ENCODE measurements at places on chromosomes 12 and 14.

DNA sequence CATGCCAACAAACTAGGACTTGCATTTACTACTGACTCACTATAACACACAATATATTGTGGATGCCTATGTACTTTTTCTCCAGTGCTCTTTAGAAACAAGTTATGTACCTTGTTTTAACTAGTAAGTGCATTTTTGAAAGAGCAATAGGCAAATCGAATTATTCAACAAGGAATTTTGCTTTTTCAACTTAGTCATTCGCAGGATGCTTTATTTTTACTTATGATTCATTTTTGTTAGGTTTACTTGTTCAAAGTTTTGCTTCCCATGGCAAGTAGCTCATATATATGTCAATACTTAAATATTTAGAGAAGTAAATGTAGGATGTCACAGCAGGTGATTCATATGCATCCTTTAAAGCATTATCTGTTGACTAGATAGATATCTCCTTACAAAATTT, 149.8 kb downstream of the PELI2 start:
- no peak for DNase-seq

DNA sequence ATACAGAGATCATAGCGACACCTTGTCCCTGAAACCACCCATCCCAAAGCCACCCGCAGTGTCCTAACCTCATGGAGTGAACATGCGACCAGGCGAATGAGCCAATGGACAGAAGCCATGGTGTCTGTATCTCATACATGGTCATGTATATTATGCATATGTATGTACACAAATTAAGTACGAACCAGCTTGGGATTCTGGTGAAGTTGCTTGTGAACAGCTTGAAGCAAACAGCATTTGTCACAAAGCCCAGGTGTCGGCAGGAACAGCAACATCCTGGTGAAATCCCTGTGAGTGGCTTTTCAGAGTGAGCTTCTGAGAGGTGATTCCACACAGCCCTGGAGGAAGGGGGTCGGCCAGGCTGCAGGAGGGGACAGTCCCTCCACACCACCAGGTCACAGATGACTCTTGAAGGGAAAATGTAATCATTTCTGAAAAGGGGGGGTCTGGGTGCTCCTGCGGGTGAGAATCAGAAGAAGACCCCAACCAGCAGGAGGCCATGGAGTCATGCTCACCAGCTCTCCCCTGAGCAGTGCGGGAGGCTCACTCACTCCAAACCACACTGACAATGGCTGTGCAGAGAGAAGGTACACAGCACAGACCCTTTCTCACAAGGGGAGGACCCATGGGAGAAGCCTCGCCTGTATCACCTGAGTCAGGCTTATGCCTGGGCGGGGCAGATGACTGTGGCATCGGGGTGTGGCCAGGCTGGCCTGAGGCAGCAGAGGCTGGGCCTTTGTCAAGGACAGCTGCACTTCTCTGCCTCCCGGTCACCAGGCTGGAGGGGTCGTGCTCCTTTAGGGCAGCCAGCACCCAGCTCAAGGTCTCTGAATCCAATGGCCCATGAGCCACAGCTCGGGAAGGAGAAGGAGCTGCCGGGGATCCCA, 14.3 kb downstream of the CHGA start:
- DNase-seq, result peak; percentile 4

DNA sequence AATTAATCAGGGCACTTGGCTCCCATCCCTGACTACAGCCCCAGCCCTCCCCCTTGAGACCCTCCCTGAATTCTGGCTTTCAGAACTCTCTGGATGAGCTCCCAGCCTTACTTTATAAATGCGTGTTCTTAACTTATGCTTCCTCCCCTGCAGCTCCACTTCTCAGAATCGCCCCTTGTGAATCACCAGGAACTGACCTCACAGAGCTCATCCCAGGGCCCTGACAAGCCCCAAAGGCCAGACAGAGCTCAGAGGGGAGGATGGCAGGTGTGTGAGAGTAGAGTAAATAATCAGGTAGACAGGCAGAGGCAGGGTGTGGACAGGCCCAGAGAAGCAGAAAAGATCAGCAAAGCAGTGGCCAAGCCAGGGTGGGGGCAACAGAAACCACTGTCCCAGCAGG, 68.2 kb upstream of the FOXN3 start:
- DNase-seq, result no peak

DNA sequence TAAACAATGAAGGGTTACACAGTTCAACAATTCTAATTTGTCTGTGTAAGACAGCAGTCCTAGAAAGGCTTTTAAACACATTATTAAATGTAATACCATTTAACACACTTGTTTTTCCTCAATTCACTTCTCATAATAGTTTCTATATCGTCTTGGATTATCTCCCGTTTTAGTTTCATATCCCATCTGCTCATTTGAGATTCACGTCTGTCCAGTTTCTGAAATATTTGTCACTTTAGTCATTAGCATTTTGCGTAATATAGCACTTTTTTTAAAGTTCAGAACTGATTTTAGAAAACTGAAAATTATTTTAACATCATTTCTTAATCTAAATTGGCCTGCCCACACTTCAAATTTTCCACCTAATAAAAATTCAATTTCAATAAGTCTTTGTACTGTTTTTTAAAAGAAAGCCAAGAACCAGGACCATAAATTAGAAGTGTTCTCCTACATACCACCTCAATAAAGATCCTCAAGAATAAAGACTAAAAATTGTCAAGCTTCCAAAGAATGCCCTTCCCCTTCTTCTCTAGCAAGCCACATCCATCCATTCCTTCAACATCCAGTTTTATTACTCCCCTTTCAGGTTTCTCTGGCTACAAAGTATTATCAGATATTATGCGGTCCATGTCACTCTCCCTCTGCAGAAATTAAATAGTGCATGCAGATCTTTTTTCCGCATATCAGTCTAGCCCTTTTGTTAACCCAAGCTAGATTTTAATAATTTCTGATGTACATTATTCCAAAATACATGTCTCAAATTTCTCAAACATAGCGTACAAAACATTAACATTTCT, 11.9 kb downstream of the MED13L start:
- no peak for DNase-seq

DNA sequence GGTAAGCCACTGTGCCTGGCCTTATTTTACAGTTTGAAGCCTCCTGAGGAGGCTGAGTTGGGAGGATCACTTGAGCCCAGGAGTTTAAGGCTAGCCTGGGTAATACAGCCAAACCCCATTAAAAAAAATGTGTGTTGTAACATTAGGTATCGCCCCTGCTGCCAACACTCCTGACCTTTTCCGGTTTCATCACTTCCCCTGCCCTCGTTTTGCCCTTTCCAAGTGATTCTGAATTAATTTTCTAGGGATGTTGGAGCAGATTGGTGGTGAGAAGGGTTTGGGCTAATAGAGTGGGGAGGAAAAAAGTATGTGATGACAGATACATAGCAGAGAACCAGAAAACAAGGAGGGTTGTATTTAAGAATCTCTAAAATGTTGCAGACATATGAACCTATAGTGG, 25.6 kb upstream of the C12orf71 start:
- no peak for DNase-seq

- no peak for DNase-seq
These were observed 8.7 kb upstream of the SLC4A8 start for GRCh38 chr12:51415931-51416330.

DNA sequence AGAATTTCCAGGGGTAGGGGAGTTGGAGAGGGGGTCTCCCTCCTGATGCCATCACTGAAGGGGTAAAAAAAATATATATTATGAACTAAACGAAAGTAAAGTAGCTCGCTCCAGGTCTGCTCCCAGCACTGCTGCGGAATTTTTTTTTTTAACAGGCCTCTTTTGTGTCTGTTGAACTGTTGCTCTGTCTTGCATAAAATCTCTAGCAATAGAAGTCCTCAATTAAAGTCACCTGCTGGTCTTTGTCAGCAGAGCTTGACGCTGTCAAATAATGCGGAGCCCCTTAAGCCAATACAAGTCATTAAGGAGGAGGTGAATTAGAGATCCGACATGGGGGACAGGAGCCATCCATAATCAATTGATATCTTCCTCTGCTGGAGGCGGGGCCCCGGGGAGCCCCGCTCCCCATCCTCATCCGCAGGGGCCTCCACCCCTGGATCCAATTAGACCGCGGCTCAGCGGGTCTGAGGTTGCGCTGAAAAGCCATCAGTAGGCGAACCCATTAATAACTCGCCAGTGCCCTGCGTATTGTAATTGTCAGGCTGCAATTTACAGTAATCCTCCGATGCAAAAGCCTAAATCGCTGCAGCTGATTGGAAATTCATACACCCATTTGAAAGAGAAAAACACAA, 85.6 kb downstream of the DICER1 start:
- no peak for DNase-seq

DNA sequence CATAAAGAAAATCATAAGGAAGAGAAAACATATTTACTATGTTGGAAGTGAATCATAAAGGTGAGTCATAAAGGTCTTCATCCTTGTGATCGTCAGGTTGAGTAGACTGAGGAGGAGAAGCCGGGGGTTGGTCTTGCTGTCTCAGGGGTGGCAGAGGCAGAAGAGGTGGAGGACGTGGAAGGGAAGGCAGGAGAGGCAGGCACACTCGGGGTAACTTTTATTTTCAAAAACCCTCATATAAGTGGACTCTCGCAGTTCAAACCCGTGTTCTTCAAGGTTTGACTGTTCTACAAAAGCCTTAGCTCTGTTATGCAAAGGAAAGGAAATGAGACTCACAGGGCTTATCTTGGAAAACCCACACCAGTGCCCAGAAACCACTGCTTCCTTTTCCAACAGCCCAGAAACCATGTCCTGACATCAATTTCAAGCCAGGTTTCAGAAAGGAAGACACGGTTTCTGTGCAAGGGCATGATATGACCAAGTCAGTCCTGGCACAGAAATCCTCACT, 14.0 kb downstream of the SMCO2 start:
- peak; percentile 44 for DNase-seq

DNA sequence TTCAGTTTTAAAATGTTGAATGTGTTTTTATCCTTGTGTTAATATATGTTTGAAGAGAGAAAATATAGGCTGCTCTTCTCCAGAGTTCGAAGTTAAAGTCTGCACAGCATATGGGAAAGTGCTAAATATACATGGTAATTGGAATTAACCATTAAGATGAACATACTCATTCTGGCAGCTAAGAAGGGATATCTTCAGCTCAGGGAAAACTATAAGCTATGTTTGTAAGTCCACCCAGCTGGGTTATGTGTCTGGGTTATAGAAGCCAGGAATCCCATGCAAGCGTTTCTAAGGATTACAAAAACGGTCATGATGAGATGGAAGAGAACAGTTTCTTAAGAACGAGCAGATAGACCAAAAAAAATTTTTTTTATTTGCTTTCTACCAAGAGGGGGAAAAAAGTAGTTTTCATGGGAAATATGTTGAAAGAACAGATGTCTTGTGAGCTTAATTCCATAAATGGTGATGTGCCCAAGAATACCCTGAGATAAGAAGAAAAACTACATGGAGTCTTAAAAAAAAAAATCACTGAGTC, 198.9 kb downstream of the FBXL14 start:
- DNase-seq, result no peak

GRCh38 chr14:76531085-76531484, 155.1 kb downstream of the ESRRB start:
- no peak for DNase-seq

GRCh38 chr12:120366341-120366705, 2.6 kb downstream of the MSI1 start:
- DNase-seq, result no peak

- DNase-seq, result peak; percentile 46
These were observed at the start of gene IRAK3 for GRCh38 chr12:66188584-66189485. IRAK3 (plus strand) TSS chr12:66189214; CDS start chr12:66189300, 86 bp downstream.

- no peak for DNase-seq
These were observed 1.6 kb downstream of the OGFOD2 start for GRCh38 chr12:122976648-122976975.

Measured in activated CD4-positive, alpha-beta T cell treated with anti-CD3 and anti-CD28 coated beads, Interleukin-2, amount 50 U/mL, for 48 hours (primary cell).